ENCODE measurements at places on chromosomes 6 and 20.

DNA sequence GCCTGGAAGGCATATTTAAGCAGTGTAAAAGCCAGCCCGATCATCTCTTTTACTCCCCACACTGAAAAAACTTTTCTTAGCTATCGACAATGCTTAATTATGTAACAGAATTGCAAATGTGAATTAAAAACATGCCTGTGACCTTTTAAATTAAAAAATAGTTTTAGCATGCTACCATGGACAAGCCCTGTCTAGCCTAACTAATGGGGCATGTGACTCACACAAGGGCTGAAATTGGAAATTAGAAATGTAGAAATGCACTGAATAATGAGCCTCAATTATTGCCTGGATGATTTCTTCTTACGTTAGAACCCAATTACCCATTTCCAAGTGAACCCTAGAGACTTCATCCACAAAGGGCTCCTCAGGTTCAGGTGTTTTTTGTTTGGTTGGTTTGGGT, 82.7 kb downstream of the SIM1 start:
- DNase-seq = no peak

DNA sequence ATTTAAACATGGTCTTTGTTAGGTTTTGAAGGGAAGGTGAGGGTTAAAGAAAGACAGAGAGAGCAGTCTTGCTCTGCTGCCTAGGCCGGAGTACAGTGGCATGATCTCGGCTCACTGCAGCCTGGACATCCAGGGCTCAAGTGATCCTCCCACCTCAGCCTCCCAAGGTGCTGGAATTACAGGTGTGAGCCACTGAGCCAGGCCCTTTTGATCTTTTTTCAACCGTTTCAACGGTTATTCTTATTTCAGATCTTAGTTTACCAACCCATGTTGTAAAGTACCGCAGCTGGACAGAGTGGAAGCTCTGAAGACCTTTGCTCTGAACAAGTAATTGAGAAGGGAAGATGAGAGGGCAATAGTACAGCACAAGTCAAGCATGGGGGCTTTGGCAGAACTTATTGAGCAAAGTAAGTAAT, 1.2 kb upstream of the SRPK1 start:
- no peak for DNase-seq

DNA sequence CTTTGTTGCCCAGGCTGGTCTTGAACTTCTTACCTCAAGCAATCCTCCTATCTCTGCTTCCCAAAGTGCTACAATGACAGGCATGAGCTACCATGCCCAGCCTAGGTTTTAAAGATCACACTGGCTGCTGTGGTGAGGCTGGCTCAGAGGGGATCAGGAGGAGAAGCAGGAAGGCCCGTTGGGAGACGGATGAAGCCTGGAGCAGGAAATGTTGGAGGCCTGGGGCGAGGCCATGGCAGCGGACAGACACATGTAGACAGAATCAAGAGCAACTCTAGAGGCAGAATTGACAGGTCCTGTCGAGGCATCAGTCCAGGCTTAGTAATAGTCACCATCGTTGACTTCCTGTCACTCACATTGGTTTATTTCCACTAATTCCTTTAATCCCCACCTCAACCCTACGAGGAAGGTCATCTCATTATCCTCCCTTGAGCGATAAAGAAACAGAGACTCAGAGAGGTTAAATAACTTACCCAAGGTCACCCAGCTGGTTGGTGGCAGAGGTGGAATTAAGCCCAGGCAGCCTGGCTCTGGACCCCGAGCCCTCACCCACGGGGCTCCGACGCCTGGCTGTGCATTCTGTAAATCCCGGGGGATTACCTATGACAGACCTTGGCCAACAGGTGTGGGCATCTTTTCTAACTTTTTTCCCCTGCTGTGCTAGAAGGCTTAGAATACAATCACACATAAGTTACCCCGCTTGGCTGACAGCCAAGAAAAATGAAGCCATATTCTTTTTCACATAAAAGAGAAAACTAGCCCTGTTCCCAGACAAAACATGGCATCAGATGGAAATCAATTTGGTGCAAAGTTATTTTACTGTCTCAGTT, 113.4 kb downstream of the EYA2 start:
- DNase-seq = no peak

GRCh38 chr6:29892696-29893095, 49.6 kb upstream of the HLA-A start:
- no peak for DNase-seq

All from activated naive CD8-positive, alpha-beta T cell treated with anti-CD3 and anti-CD28 coated beads, Interleukin-2, amount 50 U/mL, for 24 hours (primary cell).